ENCODE measurements at places on chromosomes 12 and 14.

GRCh38 chr12:99906786-99907579, 77.8 kb downstream of the ANKS1B start:
- DNase-seq, result no peak

GRCh38 chr12:70074510-70074909, 168.7 kb upstream of the CNOT2 start:
- no peak for DNase-seq

DNA sequence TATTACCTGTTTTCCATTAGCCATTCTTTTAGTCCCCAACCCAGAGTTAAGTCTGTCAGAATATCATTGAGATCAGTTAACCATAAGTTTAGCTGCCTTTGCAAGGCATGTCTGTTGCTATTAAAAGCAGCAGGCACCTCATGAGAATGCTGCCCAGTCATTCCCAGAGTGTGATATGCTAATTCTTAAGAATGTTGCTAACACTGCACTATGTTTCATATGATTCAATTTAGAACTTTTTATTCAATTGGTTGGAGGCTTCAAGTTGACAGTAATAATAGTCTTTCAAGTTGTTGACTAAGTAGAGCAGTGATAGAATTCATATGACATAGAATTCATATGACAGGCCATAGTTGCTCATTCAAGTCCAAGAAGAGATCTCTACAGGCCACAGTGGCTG, 292.3 kb downstream of the FUT8 start:
- no peak for DNase-seq

DNA sequence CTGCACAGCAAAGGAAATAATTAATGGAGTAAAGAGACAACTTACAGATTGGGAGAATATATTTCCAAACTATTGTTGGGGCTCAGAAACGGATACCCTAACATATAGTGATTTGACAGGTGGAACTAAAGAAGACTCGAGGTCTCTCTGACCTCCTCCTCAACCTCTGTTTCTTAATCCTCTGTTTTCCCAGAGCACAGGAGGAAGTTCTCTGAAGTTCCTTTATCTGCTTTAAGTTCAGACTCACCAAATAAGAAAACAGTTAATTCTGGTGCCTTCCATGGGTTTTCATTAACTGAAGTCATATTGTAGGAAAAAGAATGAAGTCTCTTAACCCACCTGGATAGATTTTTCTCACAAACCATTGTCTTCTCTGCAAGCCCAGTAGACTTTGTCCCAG, 29.2 kb downstream of the CLEC2D start:
- no peak for DNase-seq

GRCh38 chr12:131628766-131629448, 82.0 kb upstream of the SFSWAP start:
- no peak for DNase-seq

- DNase-seq, result no peak
These were observed 26.1 kb upstream of the UBC start for GRCh38 chr12:124940393-124941169.

DNA sequence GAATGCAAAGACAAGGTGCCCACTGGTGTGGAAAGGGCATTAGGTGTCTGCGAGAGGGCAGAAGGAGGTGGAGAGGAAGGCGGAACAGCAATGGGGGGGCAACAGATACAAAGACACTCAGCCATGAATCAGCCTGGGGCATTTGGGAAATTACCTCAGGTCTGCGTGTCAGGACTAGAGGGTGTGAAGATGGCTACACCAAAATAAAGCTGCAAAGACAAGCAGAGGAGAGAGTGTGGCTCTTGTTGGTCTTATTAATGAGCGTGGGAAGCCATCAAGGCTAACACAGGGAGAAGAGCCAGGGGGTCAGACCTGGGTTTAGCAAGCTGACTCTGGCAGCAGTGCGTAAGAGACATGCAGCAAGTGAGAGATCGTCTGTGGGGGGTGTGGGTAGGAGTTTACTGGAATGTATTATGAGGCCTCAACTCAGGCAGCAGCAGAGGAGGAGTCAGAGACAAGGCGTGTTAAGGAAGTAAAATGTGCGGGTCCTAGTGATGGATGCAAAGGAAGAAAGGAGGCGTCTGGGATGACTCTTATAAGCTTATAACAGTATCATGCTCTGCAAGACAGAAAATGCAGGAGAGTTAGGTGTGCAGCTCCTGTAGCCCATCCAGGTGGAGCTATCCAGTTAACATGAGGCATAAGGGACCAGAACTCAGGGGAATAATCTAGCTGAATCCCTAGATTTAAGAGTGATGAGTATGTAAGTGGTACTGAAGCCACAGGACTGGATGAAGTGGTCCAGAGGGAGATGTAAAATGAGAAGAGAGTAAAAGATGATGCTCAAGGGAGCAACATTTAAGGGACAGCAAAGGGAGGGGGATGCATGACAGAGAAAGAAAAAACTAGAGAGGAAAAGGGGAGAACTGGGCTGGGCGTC, 50.4 kb downstream of the KCNK10 start:
- no peak for DNase-seq

- DNase-seq, result no peak
These were observed 126.8 kb downstream of the TMTC1 start for GRCh38 chr12:29656762-29657538.

- no peak for DNase-seq
These were observed 45.8 kb downstream of the CRADD start for GRCh38 chr12:93722835-93723567.

DNA sequence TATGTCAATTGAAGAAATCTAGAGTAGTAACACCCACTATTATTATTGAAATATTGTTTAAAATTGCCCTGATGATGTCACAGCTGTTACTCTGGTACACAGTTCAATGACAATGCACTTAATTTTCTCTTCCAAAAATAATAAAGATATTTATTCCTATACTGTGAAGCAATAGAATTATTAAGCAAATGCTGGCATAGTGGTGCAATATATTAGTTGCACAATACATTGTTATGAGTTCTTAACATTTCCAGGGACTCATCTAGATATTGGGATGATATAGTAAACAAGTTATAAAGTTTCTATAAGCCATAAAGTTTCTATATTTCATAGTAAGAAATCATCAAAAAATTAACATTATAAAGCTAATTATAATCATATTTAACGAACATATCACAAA, 897.8 kb downstream of the LRFN5 start:
- no peak for DNase-seq

- DNase-seq, result no peak
These were observed 9.6 kb downstream of the SERPINA12 start for GRCh38 chr14:94499673-94500072.

GRCh38 chr14:26765768-26766520, 168.1 kb upstream of the NOVA1 start:
- DNase-seq, result no peak

DNA sequence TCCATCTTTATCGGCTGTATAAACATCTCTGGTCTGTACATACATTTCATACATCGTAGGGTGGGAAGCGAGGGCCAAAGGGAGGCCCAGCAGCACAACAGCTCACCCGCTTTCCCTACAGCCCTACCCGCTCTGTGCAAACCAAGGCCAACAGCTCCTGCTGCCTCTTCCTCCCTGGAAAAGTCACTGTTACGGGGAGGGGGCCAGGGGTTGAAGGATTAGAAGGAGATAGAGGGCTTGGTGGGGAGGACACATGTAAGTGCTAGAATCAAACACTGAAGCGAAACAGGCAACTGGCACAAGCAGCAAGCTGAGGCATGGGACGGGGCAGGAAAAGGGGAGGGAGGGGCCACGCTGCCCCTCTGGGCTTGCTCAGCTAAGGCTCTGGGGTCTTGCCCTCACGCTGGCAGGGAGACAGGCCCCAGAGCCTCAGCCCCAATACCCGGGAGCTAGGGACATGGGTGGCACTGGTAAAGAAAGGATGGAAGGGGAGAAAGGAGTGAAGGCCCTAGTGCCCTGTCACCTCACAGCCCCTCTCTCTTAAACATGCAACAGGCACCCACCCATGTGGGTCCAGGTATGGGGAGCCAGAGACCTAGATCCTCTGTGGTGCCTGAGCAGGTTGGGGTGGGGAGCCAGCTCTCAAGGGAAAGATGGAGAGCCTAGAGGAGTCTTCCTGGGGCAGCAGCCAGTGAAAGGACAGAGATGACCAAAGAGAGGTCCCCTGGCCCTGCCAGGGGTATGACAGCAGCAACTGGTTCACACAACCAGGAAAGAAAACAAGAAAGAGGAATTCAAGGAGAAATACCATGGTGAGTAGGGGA, 14.4 kb downstream of the SPRYD3 start:
- no peak for DNase-seq

GRCh38 chr12:132238488-132238854, 90.9 kb downstream of the GALNT9 start:
- no peak for DNase-seq

DNA sequence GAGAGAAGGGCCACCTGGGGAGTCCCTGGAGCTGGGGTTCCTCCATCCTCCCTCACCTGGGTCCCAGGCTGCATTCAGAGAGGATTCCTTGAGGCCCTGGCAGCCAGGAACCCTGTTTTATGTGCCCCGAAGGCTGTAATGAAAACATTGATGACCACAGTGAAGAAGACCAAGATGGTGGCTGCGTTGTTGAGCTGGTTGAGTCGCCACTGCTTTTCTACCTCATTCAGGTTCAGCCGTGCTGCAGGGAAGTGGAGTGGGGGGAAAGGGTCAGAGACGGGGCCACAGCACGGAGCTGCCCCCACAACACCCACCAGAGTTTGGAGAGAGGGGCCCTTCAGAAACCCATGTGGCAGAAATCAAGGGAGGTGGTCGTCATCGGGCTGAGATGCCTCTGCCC, 98.1 kb downstream of the NINJ2 start:
- no peak for DNase-seq

GRCh38 chr14:48035836-48036235, 360.4 kb upstream of the MDGA2 start:
- no peak for DNase-seq

GRCh38 chr12:12726555-12727093, 9.5 kb downstream of the CDKN1B start:
- no peak for DNase-seq

- DNase-seq, result no peak
These were observed 100.2 kb downstream of the B4GALNT3 start for GRCh38 chr12:559906-560455.

DNA sequence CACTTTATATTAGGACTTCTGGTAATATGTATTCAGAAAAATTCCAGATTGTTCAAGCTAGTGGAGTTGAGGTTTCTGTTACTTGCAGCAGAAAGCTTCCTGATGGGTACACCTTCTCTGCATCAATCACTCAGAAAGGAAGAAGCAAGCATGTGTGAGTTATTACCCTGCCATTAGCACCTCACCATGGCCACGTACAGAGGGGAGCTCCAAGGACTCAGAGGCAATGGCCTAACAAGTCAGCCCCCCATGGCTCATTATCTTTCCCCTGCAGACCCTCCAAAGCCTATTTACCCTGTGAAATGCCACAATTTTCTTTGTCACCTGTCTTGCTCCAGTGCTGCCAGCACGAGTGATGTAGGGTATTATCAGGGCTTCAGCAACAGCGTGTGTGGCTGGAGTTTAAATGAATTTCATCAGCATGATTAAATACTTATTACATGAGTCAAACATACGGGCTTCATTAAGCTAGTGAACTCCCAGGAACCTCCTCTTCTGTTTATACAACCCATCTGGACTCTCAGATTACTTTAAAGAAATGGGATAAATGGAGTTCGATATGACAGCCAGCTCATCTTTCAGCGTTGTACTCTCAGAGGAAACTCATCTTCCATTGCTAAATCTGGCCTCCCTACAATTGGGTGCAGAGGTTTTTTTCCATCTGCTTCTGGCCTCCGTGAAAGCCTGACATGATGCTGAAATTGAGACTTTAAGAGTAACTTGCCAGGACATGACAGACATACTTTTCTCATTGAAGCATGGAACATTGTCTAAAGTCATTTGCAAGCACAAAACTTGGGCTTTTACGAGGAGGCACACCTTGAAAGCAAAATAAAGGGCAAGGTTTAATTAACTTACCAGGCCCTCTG, 135.9 kb downstream of the TMEM30B start:
- DNase-seq, result no peak

DNA sequence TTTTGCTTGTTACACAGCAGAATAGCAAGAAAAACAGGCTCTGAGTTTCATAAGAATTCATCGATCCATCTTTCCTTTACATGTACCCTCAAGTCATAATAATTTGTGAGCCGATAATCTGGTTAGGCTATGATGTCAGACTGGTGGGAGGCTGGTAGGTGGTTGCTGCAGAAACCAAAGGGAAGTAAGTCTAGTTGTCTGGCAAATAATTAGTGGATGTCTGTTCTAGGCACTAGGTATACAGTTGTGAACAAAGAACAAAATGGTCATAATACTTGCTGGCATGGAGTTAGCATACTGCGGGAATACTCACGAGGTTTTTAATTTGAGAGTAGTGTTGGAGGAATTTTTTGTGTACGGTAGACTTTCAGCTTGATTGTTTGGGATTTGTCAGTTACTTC, 8.8 kb downstream of the SUSD6 start:
- DNase-seq, result no peak

- DNase-seq, result no peak
These were observed 7.3 kb upstream of the BATF start for GRCh38 chr14:75514673-75515628.

Measured in anterior cingulate cortex (tissue), 58 donors.